ENCODE measurements at places on chromosomes 5 and 9. TPM values are rescaled to one million over a fixed set of nuclear protein-coding genes. Genes with fewer than 3 reads are reported as not detected.

CER1 gene
- not detected for total RNA-seq

LRRTM2 gene
- total RNA-seq, result 0.27 TPM

CDX1 gene
- total RNA-seq, result not detected

DBH gene
- total RNA-seq, result not detected

TSSK1B gene
- total RNA-seq, result not detected

RNF180 gene
- total RNA-seq, result 46.6 TPM

SLC34A3 gene
- 0.54 TPM for total RNA-seq

GRCh38 chr5:112142769-112143270 lies 276.3 kb downstream of the EPB41L4A start:
- H3K36me3 ChIP-seq, result no peaks in the 10 kb centered on the region
- no peaks in the 10 kb centered on the region for H3K27me3 ChIP-seq
- no peak for DNase-seq
- no peak overlapping the region for H3K27ac ChIP-seq
- no peak overlapping the region for H3K4me3 ChIP-seq

DNA sequence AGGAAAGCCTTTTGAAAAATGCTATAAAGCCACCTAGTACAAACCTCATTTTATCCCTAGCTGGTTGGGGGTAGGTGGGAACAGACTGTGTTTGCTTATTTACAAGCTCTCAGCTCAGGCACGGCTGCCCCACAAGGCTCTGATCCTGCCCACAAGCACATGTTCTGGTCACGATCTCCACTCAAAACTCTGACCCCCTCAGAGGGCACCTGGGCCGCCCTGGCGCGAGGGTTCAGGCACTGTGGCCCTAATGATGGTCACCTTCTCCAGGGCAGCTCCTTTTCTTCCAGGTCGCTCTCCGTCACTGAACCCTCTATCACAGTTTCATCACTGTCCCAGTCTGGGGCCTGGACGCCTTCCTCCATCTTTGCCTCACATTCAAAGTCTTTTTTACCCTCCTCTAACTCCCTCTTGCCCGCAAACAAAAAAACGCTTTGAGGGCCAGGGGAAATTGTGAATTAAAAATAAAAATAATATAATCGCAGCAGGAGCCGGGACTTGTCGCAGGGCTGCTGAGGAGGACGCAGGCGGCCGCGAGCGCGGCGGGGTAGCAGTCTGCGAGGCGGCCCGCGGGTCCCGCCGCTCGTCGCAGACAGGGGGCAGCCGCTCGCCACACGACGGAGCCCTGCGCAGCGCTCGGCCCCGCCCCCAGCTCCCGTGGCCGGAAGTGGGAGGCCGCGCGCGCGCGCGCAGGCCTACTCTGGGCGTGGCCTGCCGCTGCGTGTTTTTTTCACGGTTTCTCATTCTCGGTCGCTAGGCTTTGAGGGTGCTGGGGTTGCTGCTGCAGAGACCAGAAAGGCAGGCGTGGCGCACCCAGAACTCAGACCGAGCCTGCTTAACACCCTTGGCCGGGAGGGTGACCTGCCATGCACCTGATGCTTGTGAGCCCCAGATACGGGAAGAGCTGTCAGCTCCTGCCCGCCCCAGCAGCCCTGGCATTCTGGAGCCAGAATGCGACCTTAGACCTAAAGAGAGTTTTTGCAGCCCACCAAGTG lies at the start of gene ANKRD31:
Gene ANKRD31, minus strand, starts transcription at position 557 of the 995 bp plus-strand sequence. Its CDS starts 192 bp downstream, at position 365.
- DNase-seq, result peak; percentile 13
- peak within 1 kb of the TSS; percentile 76 for H3K27ac ChIP-seq
- H3K27me3 ChIP-seq, result no peaks in the 10 kb centered on the region
- no peaks in the 10 kb centered on the region for H3K36me3 ChIP-seq
- H3K4me1 ChIP-seq, result peaks cover 5% of the 10 kb centered on the region

DNA sequence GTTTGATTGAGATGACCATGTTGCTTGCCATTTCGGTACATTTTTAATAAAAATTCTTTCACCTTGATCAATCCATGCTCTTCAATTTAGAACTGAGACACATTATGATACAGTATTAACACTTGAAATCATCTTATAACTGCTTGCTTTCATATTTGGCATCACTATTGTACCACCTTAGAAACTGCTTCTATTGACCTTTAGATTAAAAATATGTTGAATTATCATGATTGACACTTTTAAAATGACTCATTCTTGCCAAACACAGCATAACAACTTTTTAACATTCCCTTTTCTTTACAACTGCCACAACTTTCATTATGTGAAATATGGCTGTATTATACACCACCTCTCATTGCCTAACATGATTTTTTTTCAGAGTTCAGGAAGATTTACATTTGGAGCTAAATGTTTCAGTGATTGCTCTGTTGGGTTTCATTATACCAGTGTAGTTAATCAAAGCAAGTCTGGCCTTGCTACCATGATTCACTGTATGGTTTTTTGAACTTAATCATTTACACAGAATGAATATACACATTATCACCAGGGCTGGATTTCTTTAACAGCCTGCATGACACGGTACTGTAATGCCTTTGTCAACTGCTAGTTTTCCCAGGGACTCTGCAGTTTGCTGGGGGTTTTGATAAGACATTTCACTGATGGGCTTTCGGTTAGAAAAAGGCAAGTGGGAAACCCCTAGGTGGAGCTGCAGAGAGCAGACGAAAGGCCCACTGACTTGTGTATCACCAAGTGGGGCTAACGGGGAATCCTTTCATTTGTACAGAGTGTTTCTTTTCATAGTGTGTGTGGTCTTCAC lies 93.6 kb upstream of the TLE4 start:
- no peak for DNase-seq
- H3K27me3 ChIP-seq, result no peaks in the 10 kb centered on the region
- no peaks in the 10 kb centered on the region for H3K36me3 ChIP-seq
- no peaks in the 10 kb centered on the region for H3K4me1 ChIP-seq

- peaks cover 13% of the 10 kb centered on the region for H3K4me1 ChIP-seq
- no peaks in the 10 kb centered on the region for H3K27me3 ChIP-seq
- no peak for DNase-seq
- no peaks in the 10 kb centered on the region for H3K36me3 ChIP-seq
Measured at GRCh38 chr5:74629326-74629725, 11.2 kb downstream of the ENC1 start.

GRCh38 chr9:95283673-95284072 lies 33.8 kb downstream of the FANCC start:
- no peak overlapping the region for H3K4me3 ChIP-seq
- no peaks in the 10 kb centered on the region for H3K27me3 ChIP-seq
- DNase-seq, result no peak
- H3K36me3 ChIP-seq, result no peaks in the 10 kb centered on the region

DNA sequence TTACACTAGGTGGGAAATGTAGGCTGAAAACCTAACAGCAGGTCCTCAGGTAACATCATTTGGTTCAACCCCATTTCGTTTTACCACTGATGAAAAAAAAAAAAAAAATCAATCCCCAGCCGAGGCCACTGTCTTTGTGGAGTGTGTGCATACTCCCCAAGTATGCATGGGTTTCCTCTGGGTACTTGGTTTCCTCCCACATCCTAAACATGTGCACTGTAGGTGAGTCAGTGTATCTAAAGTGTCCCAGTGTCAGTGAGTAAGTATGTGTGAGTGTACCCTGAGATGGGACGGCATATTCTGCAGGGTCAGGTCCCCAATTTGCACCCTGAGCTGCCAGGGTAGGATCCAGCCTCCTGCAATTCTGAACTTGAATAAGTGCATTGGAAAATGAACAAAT lies 966.5 kb upstream of the DMAC1 start:
- peaks cover 3% of the 10 kb centered on the region for H3K4me1 ChIP-seq
- no peak overlapping the region for H3K4me3 ChIP-seq
- no peaks in the 10 kb centered on the region for H3K27me3 ChIP-seq

GRCh38 chr9:113558632-113559502 lies 95.3 kb downstream of the RGS3 start:
- peak overlapping the region; percentile 32 for H3K27ac ChIP-seq
- H3K36me3 ChIP-seq, result no peaks in the 10 kb centered on the region
- H3K4me1 ChIP-seq, result peaks cover 14% of the 10 kb centered on the region
- no peak overlapping the region for H3K4me3 ChIP-seq
- no peaks in the 10 kb centered on the region for H3K27me3 ChIP-seq
- DNase-seq, result peak; percentile 77

DNA sequence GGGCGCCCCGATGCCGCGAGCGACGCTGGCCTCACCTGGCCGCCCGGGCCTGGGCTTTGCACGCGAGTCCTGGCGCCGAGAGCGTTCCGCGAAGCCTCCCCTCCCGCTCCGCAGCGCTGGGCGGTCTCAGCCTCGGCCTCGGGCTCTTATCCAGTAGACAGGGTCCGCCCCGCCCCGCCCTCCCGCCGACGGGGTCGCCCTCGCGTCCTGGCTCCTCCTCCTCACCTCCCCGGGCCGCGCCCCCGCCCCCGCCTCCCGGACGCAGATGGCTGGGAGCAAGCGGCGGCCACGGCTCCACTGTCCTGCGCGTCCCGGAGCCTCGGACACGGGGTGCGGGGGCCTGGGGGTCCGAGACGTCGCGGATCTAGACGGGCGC lies at the start of gene SLC6A3:
Gene SLC6A3, minus strand, starts transcription at position 128 of the 376 bp plus-strand sequence. CDS start 2,243 bp downstream, outside the sequence.
- no peaks in the 10 kb centered on the region for H3K36me3 ChIP-seq
- peak within 1 kb of the TSS; percentile 35 for H3K4me3 ChIP-seq
- no peak within 1 kb of the TSS for H3K27ac ChIP-seq
- H3K27me3 ChIP-seq, result peaks cover 7% of the 10 kb centered on the region

GRCh38 chr5:963673-964531 lies 44.7 kb upstream of the NKD2 start:
- DNase-seq, result no peak
- H3K27ac ChIP-seq, result no peak overlapping the region
- no peaks in the 10 kb centered on the region for H3K4me1 ChIP-seq
- H3K27me3 ChIP-seq, result no peaks in the 10 kb centered on the region
- H3K36me3 ChIP-seq, result no peaks in the 10 kb centered on the region

DNA sequence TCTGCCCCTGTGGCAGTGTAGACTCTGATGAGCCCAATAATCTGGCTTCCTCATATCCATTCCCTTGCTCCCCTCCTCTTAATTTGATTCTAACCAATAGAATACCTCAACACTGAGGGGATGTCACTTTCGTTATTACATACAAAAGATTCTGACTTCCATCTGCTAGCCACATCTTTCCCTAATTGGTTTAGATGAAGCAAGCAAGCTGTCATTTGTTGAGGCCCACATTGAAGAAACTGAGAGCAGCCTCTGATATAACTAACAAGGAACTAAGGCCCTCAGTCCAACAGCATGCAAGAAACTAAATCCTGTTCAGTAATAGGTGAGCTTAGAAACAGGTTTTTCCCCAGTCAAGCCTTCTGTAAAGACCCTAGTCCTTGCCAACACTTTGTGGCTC lies 5.8 kb downstream of the ADAMTS6 start:
- peaks cover 2% of the 10 kb centered on the region for H3K4me1 ChIP-seq
- no peaks in the 10 kb centered on the region for H3K36me3 ChIP-seq
- DNase-seq, result no peak
- no peaks in the 10 kb centered on the region for H3K27me3 ChIP-seq
- H3K4me3 ChIP-seq, result no peak overlapping the region
- no peak overlapping the region for H3K27ac ChIP-seq

DNA sequence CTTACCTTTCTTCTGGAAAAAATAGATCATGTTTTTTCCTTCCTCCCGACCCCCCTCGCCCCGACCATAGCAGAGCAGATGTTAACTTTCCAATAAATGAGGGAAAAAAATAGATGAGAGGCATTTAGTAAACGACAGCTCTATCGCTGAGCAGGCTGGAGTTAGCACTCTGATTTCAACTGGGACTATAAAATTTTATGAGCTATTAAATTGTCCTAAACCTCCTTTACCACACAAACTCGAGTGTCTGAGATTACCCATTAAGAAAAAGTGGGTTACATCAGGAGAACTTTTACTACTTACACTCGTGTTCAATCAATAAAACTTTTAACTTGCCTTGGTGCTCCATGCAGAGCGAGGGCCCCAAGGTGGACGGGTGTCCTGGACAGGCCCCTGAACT lies 59.8 kb upstream of the RNU6ATAC start:
- no peaks in the 10 kb centered on the region for H3K36me3 ChIP-seq
- no peaks in the 10 kb centered on the region for H3K4me1 ChIP-seq
- no peaks in the 10 kb centered on the region for H3K27me3 ChIP-seq
- no peak overlapping the region for H3K4me3 ChIP-seq

DNA sequence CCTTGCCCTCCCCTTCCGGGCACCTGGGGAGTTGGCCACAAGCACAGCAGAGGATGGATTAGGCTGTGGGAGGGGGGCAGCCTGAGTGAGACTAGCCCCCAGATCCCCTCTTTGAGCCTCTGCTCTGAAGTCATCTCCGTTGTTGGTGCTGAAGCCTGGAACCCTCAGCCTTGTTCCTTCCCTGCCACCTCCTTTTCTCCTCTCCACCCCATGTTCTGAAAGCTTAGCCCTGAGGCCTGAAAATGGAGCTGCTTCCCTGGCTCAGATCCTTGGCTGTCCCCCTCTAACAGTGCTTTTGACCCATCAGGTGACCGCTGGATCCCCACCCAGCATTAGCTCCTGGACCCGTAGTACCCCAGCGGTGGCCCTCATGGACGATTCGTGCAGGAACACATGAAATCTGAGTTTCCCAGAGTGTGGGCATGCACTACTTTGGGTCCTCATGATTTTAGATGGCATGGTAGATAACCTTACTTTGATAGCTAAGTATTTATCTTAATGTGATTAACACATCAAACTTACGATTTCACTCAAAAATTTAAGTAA lies 21.6 kb upstream of the ANGPTL2 start:
- no peaks in the 10 kb centered on the region for H3K4me1 ChIP-seq
- no peak overlapping the region for H3K4me3 ChIP-seq
- DNase-seq, result no peak
- no peak overlapping the region for H3K27ac ChIP-seq

DNA sequence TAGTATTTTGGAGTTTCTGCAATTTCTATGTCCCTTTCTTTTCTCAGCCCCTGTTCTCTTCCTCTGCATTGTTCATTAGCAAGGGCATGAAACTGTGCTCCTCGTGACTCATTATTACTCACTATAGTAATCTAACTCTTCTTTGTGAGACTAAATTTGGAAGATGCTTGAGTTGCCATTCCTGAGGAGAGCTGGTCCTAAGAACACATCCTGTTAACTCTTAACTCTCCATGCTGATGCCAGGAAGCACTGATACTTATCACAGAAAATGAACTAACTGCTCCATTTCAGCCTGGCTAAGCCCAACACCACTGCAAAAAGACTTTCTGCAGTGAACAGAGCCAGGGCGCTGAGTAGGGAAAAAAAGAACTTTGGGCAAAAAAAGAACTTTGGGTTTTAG lies 10.6 kb upstream of the CSNK1A1 start:
- H3K36me3 ChIP-seq, result no peaks in the 10 kb centered on the region
- H3K4me1 ChIP-seq, result peaks cover 20% of the 10 kb centered on the region
- DNase-seq, result no peak
- peak overlapping the region; percentile 93 for H3K27ac ChIP-seq
- peak overlapping the region; percentile 40 for H3K4me3 ChIP-seq
- no peaks in the 10 kb centered on the region for H3K27me3 ChIP-seq

DNA sequence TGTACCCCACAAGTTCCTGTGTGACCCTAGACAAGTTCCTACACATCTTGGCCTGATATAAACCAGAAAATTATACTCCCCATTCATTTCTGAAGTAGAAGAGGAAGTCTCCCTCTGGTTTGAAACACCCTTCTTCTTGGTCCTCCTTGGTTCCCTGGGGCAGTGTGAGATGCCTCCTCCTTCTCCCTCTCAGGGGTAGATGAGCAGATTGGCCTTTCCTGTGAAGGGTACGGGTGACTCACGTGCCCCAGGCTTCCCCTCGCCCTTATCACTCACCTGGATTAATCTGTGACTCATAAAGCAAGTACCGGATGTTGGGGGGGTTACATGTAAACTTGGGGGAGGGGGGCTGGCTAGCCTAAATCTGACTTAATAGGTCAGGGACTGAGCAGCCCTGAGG lies 11.1 kb upstream of the AQP3 start:
- peaks cover 20% of the 10 kb centered on the region for H3K36me3 ChIP-seq
- H3K4me3 ChIP-seq, result no peak overlapping the region
- DNase-seq, result no peak
- H3K27me3 ChIP-seq, result no peaks in the 10 kb centered on the region
- H3K4me1 ChIP-seq, result no peaks in the 10 kb centered on the region

- no peak for DNase-seq
- no peak overlapping the region for H3K4me3 ChIP-seq
- no peaks in the 10 kb centered on the region for H3K27me3 ChIP-seq
Measured at GRCh38 chr9:71793386-71794105, 25.2 kb upstream of the CEMIP2 start.
